ENCODE measurements at places on chromosomes 2 and 18.
A peak's percentile ranks its signal among the peaks of the same experiment; 100 is the strongest.

DNA sequence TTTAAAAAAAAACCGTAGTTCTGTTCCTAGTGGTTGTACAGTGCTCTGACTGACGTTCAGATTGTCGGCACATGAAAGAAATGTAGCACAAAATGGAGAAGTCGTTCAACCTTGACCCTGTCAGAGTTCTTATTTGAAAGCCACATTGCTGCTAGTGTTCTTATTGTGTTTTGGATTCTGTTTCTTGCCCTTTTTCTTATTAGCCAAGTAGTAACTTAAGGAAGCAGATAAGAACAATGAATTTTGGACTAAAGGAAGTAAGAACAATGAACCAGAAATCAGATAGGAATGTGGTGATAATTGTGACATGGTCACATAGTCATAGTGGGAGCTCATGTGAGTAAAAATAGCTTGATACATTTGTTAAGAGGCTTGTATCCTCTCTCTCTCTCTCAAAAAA lies 45.9 kb downstream of the RPIA start:
- DNase-seq = peak; percentile 27

GRCh38 chr18:46274266-46274665 lies 170.1 kb downstream of the HAUS1 start:
- DNase-seq = peak; percentile 37

DNA sequence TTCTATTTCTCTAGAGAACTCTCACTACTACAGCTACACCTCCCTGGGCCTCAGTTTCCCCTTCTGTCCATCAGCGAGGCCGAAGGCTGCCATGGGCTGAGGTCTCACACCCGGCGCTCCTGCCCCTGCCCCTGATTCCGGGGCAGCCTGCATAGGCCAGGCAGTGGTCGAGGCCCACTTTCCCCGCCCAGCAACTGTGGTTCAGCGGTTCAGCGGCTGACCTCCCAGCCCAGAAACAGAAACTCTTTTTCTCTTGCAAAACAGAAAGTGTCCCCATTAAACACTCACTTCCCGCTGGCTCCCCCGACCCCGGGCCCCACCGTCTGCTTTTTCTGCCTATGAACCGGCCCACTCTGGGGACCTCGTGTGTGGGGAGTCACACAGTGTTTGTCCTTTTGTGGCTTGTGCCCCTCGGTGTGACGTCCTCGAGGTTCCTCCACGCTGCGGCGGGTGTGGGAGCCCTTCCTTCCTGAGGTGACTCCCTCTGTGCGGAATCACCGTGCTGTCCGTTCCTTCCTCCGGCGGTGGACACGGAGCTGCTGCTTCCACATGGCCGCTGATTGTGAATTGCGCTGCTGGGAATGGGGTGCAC lies 16.0 kb downstream of the PDCD1 start:
- no peak for DNase-seq

DNA sequence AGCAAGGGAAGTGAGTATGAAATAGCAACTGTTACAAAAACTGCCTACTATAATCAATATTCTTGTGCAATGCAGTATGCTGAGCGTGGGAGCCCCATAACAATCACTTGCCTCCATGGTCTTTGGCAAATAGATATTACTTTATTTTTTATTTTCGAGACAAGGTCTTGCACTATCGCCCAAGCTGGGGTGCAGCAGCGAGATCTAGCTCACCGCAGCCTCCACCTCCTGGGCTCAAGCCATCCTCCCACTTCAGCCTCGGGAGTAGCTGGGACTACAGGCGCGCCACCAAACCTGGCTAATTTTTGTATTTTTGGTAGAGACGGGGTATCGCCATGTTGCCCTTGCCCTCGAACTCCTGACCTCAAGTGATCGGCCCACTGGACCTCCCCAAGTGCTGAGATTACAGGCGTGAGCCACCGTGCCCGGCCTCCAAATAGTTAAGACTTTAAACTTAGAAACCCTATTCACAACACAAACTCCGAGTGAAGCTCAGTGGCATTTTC lies 1.2 kb upstream of the CCNT2 start:
- no peak for DNase-seq

DNA sequence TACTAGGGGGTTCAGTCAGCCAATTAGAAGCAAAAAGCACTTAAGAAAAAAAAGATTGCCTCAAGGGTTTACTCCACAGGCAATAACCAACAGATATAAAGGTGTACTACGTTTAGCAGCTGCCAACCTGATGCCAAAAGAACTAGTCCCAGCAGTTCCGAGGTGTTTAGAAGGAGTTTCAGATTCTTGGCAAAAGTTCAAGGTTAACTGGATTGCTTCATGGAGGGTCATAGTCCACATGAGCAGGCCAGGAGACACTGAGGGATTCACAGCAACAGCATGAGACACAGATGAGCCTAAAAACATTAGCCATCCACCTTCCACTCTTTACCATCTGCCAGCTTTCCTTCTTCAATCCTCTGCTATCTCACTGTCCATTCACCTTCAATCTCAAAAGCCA lies 4.9 kb upstream of the DNAH7 start:
- peak; percentile 49 for DNase-seq

DNA sequence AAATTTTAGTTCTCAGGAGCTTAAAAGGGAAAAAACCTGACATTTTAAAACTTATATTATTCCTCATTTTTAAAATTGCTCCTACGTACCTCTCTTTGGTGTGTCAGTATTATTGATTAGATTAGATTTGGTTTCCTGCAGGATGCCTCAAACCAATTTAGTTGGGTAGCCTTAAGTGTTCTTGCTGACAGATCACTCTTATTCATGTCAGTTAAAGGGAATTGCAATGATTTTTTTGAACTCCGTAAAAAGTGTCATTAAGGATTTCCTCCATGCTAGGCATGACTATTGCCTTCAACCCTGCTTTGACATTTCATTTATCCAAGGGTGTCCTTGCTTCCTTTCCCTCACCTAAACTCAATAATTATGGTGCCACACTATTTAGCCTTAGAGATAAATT lies 149.0 kb upstream of the CDH7 start:
- DNase-seq = no peak

Data from renal cortical epithelial cell (primary cell).